ENCODE measurements at places on chromosomes 13 and 19.

DNA sequence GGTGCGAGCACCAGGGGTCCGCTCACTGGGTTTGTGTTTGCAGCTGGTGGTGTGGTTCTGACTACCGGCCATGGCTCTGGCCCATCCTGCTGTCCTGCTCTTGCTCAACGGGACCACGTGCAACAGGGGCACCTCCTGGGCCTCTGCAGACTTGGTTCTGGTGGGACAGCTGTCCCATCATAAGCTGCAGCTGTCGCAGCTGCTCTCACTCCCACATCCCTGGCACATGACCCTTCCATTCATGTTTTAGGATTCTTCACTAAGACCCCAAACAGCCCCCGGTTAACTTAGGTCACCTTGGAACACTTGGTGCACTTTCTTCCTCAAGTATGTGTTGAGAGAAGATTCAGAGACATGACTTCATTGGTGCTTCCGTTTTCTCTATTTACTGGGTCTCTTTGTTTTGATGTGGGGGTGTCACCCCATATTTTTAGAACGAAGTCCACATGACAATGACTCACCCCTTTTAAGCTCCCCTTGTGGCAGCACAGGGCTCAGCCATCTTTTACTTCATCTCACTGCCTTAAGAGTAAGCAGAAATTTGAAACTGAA, 68.4 kb upstream of the ARHGEF7 start:
- no peak for DNase-seq

DNA sequence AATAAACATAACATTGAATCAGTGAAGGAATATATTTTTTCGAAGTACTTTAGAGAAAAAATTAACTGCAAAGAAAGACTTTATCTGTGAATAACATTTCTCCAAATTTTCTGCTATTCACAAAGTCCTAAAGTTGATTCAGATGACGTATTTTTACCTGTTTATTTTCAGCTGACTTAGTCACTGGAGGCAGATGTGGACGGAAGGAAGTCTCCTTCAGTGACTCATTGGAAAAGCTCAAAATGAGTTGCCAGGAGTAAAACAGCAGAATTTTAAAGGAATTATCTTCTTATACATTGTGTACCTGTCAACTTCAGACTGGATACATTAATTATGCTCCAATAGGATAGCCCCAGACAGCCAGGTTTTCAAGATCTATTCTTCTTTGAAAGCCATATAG, 679.3 kb upstream of the GPC6 start:
- DNase-seq = no peak

DNA sequence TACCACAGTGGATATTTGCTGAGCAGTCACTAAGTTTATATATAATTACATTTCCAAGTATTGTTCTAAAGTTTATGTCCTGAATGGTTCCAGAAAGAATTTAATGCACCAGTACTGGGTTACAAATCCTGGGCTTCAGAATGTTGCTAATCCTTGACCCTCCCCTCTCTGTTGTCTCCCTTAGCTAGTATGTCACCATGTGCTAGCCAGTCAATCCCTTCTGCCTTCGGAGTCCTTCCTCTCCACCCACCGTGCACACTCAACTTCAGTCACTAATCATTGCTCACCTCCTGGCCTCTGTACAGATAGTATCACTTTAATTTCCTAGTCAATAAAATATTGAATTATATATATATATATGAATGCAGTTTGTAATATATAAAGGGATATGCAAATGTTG, 7.5 kb downstream of the FAM124A start:
- no peak for DNase-seq

DNA sequence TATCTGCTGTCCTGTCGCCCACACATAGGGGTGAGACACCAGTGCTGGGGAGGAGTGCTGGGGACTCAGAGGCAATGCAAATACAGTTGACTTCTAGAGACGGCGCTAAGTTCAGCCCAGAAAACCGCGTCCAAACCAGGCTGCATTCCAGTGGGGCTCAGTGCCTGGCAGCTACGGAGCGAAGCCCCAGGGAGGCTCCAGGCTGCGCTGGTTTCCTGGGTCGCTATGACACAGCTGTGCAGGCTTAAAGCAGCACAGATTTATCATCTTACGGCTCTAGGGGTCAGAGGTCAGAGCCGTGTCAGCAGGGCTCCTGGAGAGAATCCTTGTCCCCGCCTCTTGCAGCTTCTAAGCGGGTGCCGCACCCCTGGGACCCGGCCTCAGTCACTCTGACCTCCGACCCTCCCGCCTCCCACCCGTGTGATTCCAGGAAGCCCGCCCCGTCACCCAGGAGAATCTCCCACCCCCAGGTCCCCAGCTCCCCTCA, 61.6 kb downstream of the ANKRD10 start:
- DNase-seq = no peak

DNA sequence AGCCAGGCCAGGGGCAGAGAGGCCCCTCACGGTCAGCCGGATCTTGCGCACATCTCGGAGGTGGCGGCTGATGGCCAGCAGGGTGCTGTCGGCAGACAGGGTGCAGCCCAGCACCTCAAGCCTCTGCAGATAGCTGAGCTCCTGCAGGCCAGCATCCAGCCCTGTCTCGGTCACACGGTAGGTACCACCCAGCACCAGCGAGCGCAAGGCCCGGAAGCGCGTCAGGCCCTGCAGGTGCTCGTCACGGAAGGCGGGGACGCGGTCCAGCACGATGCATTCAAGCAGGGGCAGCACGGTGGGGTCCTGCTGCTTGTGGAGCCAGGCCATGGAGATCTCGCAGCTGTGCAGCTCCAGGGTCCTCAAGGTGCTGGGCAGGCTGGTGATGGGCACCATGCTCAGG, 7.7 kb downstream of the FBXL12 start:
- no peak for DNase-seq

DNA sequence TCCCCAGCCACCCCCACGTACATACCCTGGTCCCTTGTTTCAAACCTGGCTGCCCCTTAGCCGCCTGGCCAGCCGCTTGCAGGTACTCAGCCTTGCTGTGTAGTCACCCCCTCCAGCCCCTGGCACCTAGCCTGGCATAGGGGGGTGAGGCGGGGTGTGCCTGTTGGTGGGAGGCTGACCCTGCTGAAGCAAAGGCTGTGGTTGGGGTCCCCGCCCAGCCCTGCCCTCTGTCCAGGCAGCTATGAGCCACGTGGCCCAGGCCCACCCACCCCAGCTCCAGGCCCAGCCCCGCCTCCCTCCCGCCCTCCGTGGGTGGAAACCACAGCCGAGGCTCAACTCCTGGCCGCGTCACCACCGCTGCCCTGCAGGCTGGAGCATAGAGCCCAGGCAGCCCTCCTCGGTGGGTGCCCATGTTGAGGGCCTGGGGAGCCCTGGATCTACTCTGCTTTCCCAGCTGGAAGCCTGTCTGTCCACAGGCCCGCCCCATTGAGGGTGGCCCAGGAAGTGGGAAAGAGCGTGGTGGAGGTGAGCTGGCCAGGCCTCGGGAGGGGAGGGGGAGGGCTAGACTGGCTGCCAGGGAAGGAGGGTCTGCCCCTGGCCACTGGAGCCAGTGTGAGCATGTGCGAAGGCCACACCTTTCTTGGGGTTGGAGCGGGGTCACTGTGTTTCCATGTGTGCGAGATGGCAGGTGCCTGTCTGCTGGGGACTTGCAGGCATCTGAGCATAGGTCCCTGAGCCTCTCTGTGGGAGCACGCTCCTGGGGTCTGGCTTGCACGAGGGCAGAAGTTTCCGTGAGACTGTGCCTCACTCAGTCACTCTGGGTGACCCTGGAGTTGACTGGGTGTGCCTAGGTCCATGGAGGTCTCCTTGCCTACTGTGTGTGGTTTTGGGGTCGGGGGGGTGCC, 31.0 kb downstream of the PAK4 start:
- DNase-seq = no peak

GRCh38 chr19:40081411-40081810, 9.3 kb downstream of the ZNF780A start:
- no peak for DNase-seq

DNA sequence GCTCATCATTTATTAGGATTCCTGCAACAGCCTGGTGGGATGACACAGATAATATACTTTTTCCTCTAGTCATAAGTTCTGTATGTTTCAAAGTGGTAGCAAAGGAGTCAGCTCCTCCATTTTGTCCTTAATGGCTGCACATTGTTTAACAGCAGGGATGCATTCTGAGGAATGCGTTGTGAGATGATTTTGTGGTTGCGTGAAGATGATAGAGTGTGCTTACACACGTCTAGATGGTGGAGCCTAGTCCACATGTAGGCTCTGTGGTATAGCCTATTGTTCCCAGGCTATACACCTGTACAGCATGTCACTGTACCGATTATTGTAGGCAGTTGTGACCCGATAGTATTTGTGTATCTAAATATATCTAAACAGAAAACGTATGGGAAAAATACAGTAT, 4.6 kb downstream of the SMARCA4 start:
- no peak for DNase-seq

GRCh38 chr19:47035127-47036096, 13.0 kb downstream of the TMEM160 start:
- DNase-seq = peak; percentile 50

- DNase-seq = peak; percentile 64
Observed at GRCh38 chr13:97125810-97126738, 96.1 kb upstream of the MBNL2 start.

DNA sequence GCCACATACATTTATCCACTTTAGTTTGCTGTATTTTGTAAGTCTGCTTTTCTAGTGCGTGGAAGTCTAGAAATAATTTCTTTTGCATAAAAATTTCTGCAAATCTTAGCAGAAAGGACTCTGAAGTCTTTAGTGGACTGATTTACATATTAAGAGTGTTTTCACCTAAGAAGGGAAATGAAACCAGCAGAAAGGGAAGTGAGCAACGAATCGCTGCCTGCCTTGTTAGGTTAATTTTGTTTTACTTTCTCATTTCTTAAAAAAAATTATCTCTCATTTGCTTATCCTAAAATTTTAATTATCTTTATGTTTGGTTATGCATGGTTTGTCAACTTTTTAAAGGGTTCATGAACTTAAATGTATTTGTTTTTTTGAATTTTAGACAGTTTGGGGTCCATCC, 767 bp upstream of the GPR18 start:
- DNase-seq = no peak

DNA sequence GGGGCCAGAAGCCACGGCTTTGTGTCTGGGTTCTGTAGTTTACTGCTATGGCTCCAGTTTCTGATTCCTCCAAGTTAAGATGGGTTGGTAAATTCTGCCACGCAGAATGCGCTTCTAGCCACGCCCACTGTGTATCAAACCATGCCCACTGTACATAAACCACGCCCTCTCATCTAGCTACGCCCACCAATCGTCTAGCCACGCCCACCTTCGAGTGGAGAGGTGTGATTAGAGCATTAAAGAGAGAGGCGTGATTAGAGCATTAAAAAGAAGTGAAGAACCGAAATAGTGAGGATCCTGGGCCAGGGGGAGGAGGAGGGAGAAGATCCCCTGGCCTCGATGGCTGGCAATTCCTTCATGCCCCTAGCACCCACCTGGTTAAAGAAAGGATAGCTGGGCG, 43.7 kb upstream of the ADGRE5 start:
- no peak for DNase-seq

- DNase-seq = no peak
Observed at GRCh38 chr19:14700711-14701375, 11.0 kb downstream of the ZNF333 start.

- DNase-seq = no peak
Observed at GRCh38 chr13:33757713-33758112, 60.2 kb upstream of the RFC3 start.

- no peak for DNase-seq
Observed at GRCh38 chr13:38850868-38851626, 139.6 kb downstream of the STOML3 start.

DNA sequence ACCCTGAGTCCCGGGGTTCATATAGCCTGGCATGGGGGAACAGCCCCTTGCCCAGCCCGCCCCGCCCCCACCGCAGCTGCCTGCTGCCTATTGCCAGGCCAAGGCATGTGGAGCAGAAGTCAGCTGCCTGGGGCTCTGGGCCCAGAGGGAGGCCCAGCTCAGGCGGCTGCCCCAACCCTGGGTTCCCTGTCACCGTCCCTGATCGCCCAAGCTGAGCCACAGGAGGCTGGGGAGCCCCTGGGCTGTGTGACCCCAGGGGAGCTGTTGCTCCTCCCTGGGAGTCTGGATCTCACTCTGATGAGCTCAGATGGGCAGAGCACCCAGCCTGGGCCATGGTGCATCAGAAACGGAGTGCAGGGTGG, 1.4 kb downstream of the PLIN4 start:
- no peak for DNase-seq

All from fibroblast of skin of left quadriceps (primary cell).